ENCODE measurements at places on chromosomes 4 and X.

DNA sequence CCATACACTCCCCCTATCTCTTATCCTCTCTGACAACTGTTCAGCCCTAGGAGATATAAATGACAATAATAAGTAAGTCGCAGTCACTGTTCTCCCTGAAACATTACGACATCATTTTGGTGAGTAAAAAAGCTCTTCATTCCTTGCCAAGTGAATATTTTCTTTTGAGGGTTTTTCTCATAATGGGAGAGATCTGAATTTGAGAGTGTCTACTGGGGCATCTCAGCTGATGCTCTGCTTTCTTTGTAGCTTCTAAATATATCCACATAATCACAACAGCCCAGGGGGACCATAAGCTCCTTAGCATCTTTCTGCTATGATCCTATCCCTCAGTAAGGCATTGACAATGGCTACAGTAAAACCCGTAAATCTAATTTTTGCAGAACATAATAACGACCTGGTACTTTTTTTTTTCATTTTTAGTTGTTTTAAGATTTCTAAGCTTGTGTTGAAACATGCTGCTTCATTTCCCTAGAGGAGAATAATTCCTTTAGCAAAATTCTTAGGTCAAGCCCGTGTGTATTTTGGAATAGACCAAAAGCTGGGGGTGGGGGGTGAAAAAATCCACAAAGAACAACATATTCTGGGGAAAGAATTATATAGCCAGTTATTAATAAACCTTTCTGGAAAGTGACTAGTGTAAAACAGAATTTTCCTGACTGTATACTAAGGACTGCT, 78.1 kb upstream of the GPM6B start:
- DNase-seq, result no peak

DNA sequence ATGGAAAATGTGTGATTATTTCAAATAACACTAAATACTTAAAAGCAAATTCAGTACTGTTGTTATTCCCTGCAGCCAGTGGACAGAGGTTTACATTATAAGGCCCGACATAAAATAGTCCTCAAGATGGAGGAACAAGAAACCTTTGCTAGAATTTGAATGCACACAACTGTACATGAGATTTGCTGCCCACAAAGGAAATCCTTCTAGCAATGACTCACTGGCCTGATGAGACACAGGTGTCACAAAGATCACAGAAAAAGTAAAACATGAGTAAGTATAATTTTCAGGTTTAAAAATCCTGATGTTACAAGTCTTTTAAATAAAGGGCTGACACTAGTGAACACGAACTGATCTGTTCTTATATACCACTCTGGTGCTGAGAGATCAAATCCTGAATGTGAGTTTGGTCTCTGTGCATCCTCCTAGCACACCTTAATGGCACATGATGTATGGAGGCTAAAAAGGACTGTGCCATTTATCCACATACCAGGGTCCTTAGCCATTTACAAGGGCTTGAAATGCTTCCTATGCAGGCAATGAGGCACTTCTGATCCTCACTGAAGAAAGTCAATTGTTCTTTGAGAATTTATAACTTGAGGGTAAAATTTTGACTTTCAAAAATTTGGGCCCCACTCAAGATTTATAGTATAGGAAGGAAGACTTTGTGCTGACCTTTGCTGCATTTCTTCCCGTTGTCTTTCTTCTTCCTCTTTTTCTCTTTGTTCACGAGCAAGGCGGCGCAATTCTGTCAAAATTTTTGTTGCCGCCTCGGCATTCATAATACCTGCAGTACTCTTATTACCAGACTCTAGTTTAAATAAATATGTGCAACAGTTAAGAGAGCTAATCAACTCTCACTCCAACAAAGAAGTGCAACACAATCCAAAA, 23.0 kb downstream of the MAP7D3 start:
- DNase-seq, result no peak

GRCh38 chrX:8731559-8732395, at the start of gene ANOS1:
ANOS1 (minus strand) TSS chrX:8732137; CDS start chrX:8732036, 101 bp downstream.
- no peak for DNase-seq

DNA sequence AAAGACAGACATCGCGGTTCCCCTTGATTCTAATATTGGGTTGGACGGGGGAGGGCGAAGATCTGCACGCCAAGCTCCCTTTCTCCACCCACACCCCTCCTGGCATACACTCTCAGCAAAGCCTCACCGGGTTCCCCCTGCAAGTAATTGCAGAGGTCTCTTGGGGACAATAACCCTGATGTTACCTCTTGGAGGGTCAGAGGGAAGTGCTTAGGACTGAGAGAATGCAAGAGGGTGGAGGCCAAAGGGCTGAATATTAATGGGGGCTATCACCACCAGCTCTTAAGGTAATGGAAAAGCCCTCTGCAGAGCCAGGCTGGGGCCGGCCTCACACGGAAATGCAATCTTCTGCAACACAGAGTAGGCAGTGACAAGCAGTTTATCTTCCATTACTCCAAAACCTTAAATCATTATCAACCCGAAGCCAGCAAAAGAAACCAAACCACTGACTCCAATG, 344.1 kb upstream of the GATB start:
- no peak for DNase-seq

DNA sequence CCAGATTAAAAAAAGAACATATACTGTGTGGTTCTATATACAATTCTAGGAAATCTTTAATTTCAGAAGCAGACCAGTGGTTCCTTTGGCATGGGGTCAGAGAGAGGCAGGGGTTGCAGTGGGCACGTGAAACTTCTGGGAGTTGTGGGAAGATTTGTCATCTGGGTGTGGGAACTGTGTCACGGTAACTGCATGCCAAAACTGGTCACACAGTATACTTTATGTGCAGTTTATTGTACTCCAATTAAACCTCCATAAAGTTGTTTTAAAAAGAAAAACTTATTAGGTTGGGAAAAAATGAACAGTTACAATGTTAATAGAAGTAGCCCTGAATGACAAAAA, 26.7 kb upstream of the STS start:
- no peak for DNase-seq

- no peak for DNase-seq
Observed at GRCh38 chrX:56978172-56978571, 17.2 kb downstream of the SPIN3 start.

DNA sequence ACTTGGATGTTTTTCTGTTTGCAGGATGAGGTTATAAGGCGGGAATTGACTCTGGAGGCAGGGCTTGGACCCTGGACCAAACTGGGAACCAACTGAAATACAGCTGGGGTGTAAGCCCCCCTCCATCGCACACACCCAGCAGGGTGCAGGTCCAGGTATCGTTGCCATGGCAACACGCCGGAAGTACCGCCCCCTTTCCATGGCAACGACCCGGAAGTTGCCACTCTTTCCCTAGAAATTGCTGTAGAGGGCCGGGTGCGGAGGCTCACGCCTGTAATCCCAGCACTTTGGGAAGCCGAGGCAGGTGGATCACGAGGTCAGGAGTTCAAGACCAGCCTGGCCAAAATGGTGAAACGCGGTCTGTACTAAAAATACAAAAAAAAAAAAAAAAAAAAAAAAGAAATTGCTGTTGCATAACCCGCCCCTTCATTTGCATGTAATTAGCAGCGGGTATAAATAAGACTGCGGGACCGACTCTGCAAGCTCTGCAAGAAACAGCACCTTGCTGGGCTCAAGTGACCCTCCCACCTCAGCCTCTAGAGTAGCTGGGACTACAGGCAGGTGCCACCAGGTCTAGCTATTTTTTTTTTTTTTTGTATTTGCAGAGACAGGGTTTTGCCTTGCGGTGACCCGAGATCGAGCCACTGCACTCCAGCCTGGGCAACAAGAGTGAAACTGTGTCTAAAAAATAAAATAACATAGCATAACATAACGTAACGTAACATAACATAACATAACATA, 139.6 kb downstream of the CRLF2 start:
- no peak for DNase-seq

- no peak for DNase-seq
Observed at GRCh38 chrX:95427389-95427788, 1257.3 kb upstream of the DIAPH2 start.

GRCh38 chr4:88575186-88575585, 17.1 kb upstream of the HERC3 start:
- no peak for DNase-seq

DNA sequence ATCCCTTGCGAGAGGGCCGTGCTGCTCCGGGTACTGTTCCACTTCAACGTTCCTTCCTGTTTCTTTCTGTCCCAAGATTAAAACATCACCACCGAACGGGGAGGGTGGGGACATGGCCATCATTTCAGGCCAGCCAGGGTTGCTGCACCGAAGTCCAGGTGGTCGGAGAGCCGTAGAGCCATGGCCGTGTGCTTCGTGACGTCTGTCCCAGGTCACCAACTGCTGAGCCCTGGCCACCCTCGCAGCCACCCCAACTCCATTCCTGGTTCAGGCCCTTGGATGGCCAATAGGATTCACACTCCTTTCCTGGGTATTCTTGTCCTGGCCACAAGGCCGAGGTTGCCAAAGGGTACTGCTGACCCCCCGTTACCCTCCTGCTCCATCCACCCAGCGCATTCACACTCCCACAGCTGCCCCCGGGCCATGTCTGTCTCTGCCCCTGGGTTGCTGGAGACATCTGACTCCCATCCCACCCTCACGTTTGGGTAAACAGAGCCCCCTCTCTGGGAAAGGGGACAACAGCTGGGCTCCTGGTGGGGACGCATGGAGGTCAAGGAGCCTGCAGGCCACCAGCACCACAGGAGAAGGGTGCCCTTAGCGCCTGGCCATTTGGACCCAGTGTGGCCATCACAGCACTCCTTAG, 103.2 kb downstream of the HMX1 start:
- DNase-seq, result no peak

DNA sequence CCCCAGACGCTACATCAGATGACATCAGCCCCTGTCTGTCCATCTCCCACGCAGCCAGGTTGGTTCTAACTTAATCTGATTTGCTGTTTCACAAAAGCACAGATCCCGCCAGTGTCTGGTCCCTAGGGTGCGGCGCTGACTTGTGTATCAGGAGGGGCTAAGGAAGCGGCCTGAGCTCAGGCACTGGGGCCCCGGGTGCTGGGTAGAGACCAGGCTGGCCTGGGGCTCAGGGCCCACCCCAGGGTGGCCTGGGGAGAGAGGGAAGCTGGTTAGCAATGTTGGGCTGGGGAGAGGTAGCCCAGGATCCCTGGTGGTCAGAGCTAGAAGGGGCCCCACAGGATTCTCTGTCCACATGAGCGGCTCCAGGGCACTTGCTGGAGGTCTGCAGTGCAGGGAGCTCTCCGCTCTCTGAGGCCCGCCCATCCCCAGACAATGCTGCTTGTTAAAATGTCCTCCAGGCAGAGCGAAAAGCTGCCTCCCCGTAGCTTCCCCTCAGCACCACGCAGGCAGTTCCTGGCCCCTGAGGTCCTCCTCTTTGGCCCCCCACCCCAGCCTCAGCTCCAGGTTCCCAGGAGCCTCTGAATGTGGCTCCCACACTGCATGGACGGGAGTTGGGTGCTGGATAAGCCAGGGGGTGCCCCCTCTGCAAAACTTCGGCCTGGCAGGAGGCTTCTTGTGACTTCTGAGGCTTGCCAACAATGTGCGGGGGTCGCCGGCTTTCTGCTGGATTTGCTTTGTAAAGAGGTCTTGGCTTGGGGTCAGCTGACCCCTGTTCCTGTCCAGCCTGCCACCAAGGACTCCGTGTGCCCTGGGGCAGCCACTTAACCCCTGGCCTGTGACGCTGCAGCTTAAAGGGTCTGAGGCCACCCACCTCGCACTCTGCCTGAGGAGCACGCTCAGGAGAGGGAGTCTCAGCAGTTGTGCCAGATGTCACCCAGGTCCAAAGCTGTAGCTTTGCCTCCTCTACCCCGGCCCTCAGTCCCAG, 112.9 kb downstream of the CPZ start:
- no peak for DNase-seq

- no peak for DNase-seq
Observed at GRCh38 chr4:1522606-1523005, 116.4 kb upstream of the NKX1-1 start.

- no peak for DNase-seq
Observed at GRCh38 chrX:11789809-11790208, 31.8 kb downstream of the MSL3 start.

DNA sequence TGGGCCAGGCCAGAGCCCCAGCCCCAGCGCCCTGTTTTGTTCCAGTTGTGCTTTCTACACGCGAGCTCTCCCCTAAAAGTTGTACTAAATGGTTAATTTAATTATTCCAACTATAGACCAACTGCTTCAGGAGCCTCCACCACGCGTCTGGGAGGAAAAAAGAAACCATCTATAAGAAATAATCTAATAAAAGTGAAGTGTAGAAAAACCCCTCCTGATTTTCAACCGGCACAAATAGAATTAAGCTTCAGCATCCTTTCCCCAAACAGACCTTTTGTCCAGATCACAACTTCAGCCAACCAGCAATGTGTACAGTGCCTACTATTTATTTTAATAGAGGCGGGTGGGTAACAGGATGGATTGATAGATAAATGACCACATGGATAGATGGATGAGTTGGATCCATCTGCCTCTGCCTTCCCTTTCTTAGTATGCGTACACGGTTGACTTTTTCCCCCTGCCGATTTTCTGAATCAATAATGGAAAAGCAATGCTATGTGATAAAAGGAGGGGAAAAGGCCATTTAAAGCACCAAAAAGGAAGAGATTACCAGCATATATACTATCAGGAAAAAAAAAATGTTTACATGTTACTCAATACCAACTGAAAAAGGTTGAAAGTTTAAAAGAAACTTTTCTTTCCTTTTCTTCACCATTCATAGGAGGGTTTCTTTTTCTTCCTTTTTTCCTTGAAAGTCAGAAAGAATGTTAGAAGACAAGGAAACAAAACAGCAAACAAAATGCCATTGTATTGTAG, 3.7 kb upstream of the PHOX2B start:
- no peak for DNase-seq

- DNase-seq, result no peak
Observed at GRCh38 chrX:6131287-6131686, 97.4 kb downstream of the NLGN4X start.

- DNase-seq, result no peak
Observed at GRCh38 chr4:102734116-102734515, 26.7 kb downstream of the MANBA start.

DNA sequence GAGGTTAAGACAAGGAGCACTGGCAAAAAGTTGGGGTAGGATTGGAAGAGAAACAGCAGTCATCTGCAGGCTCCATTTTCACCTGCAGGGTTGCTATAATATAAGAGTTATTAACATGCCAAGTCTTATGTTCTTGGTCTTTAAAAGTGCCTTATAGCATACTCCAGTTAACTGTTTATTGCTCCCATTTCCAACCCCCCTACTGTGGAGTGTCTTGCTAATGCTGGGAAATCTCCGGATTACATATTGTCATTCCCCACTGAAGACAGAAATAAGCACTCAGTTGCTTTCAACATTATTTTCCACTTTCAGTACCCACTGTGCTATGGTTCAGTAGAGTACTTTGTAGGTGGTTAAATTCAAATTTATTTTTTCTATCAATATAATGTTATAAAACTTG, 1014.3 kb downstream of the RPA4 start:
- no peak for DNase-seq

DNA sequence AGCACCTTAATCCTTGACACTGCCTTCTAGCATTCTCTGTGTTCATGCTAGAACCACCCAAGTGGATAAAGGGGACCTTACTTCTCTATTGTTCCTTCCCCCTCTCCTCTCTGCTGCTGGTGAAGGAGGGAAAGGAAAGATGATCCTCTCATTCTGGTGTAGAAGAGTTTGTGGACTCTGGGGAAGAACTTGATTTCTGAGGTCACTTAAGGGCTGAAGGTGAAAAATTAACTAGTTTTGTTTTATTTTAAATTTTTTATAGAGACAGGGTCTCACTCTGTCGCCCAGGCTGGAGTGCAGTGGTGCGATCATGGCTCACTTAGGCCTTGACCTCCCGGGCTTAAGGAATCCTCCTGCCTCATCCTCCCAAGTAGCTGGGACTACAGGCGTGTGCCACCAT, 29.8 kb downstream of the SMS start:
- DNase-seq, result no peak
